ENCODE measurements at places on chromosomes 1 and 21. TPM values are rescaled to one million over a fixed set of nuclear protein-coding genes. Genes with fewer than 3 reads are reported as not detected.

GRCh38 chr1:220386494-220387195 is 114.4 kb upstream of the RAB3GAP2 start:
- peaks cover 11% of the 10 kb centered on the region for H3K36me3 ChIP-seq
- H3K27me3 ChIP-seq, result no peaks in the 10 kb centered on the region
- H3K4me3 ChIP-seq, result no peak overlapping the region
- H3K27ac ChIP-seq, result no peak overlapping the region
- peaks cover 36% of the 10 kb centered on the region for H3K4me1 ChIP-seq

- H3K36me3 ChIP-seq, result peaks cover 39% of the 10 kb centered on the region
- no peak for DNase-seq
- peak overlapping the region; percentile 48 for H3K27ac ChIP-seq
- no peaks in the 10 kb centered on the region for H3K4me1 ChIP-seq
Measured at GRCh38 chr1:212077028-212077427, 41.5 kb downstream of the DTL start.

- H3K27ac ChIP-seq, result no peak overlapping the region
- H3K27me3 ChIP-seq, result peaks cover 8% of the 10 kb centered on the region
- no peaks in the 10 kb centered on the region for H3K36me3 ChIP-seq
- peaks cover 14% of the 10 kb centered on the region for H3K4me1 ChIP-seq
- peak overlapping the region; percentile 12 for H3K4me3 ChIP-seq
- DNase-seq, result peak; percentile 56
Measured at GRCh38 chr1:245234217-245235081, 79.7 kb downstream of the KIF26B start.

DNA sequence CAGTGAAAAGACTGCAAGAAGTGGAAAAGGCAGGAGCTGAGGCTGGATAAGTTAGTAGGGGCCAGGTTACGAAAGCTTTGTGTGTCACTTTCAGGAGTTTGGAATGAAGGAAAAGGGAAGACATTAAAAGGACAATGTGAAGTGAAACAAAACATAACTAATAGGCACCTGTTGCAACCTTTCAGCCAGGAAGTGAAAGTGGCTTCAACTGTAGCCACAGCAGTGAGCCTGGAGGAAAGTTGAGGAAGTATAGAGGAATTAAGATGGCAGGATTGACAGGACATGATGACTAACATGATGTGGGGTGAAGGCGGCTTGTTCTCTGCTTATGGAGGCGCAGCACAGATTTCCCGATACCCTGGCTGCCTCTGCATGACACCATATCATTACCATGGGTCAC is 68.9 kb downstream of the C4BPA start:
- H3K27me3 ChIP-seq, result no peaks in the 10 kb centered on the region
- no peaks in the 10 kb centered on the region for H3K4me1 ChIP-seq
- no peak for DNase-seq
- H3K4me3 ChIP-seq, result no peak overlapping the region
- no peaks in the 10 kb centered on the region for H3K36me3 ChIP-seq
- no peak overlapping the region for H3K27ac ChIP-seq

DNA sequence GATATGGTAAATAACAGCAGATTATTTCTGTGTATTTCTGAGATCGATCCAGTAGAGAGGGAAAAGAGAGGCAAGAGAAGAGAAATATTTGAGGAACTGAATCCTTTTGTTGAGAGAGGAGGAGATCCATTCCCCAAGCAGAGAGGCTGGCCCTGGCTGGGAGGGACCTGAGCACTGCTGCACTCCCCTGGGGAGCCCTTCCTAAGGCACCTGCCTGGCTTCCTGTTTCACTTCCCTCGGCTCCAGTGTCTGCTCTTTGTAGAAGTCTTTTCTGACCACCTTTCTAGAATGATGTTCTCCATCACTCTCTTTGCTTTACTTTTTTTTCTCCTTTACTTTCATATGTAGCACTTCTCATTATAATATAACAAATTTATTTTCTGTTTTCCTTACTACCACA is 42.3 kb upstream of the SLC6A9 start:
- H3K27ac ChIP-seq, result no peak overlapping the region
- H3K36me3 ChIP-seq, result no peaks in the 10 kb centered on the region

GRCh38 chr1:245091818-245092637 is 62.8 kb upstream of the KIF26B start:
- no peak overlapping the region for H3K4me3 ChIP-seq
- no peaks in the 10 kb centered on the region for H3K36me3 ChIP-seq
- 0 out of 2 replicates have a peak, but pooled peaks cover 2% of the 10 kb centered on the region for H3K4me1 ChIP-seq

DNA sequence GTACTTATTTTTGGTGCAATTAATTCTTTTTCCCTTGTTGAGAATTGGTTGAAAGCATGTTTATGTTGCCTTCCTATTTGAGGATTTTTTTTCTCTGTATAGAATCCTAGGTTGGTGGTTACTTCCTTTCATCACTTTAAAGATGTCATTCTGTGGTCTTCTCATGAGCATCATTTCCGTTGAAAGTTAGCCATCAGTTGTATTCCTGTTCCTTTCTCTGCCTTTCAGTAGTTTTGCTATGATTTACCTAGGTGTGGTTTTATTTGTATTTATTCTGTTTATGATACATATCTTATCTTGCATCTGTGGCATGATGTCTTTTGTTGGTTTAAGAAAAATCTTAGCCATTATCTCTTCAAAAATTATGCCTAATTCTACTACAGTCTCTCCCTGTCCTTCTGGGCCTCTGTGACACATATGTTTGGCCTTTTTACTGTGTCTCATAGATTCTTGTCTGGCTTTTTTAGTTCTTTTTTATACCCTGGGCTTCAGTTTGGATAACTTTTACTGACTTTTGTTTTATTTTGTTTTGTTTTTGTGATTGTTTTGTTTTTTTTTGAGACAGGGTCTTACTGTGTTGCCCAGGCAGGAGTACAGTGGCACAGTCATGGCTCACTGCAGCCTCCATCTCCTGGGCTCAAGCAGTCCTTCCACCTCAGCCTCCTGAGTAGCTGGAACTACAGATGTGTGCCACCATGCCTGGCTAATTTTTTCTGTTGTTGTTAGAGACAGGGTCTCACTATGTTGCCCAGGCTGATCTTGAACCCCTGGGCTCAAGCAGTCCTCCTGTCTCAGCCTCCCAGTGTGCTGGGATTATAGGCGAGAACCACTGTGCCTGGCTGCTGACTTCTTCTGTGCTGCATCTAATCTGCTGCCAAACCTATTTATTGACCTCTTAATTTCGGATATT is 24.1 kb downstream of the PTGFRN start:
- peaks cover 23% of the 10 kb centered on the region for H3K4me1 ChIP-seq
- peaks cover 14% of the 10 kb centered on the region for H3K36me3 ChIP-seq
- no peak overlapping the region for H3K27ac ChIP-seq

DNA sequence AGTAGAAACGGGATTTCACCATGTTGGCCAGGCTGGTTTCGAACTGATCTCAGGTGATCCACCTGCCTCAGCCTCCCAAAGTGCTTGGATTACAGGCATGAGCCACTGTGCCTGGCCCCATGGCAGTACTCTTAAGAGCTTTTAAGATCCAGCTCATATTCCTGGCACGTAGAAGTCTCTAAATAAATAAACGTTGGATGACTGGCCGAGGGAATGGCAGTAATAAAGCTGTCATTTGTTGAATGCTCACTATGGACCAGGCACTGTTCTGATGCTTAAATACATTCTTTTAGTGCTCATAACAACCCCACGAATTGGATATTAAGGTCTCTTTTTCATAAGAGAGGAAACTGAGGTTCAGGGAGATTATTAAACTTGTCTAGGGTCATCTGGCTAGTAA is 20.9 kb downstream of the UBIAD1 start:
- H3K27me3 ChIP-seq, result no peaks in the 10 kb centered on the region
- H3K27ac ChIP-seq, result no peak overlapping the region
- DNase-seq, result no peak
- H3K36me3 ChIP-seq, result peaks cover 17% of the 10 kb centered on the region

DNA sequence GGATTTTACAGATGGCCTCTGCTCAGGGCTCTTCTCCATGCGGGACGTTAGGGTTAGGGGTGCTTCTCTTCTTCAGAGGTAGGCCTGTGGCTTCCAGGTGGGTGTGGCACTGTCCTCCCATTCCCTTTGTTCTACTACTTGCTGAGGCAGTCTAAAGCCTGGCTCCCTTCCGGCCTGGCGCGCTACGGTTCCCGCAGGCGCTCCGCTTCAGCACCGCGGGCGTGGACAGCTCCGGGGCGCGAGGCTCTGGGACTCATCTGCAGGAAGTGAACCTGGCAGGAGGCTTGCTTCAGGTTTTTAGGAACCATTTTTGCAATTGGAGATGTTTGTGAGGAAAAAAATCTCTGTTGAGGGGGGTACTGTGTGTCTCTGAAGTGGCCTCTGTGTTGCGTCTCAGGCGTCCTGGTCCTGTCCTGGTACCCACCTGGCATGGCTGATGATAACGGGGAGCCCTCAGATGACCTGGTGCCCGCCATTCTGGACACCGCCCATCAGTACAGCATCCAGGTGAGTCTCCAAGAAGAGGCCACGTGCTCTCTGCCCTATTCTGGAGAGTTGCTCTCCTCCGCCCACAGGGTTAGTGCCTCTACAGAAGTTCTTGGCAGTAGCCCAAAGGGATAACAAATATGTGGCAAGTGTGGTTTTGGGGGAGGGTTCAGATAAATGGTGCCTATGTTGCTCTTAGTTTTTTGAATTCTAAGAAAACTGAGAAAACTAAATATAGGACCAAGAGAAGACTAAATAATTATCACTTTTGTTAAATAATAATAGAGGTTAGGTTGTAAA is 1.9 kb downstream of the MANEAL start:
- H3K27me3 ChIP-seq, result peaks cover 46% of the 10 kb centered on the region
- DNase-seq, result peak; percentile 85
- peaks cover 6% of the 10 kb centered on the region for H3K36me3 ChIP-seq
- no peak overlapping the region for H3K27ac ChIP-seq

DNA sequence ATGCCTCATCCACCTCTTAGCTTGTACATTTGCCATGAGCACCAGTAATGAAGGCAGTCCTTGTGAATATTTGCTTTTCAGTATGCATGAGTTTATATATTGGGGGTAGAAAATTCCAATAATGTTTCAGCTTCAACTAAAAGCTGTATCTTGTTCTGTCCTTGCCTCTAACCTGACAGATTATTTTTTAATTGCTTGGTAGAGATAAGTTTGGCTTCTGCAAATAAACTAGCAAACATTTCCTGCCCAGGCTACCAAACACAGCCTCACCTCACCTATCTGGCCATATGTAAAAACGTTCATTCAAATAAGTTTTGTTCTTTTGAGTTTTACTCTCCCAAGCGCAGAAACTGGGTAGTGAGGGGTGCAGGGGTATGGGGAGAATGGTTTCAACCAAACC is 75.6 kb upstream of the HOOK1 start:
- 0 out of 2 replicates have a peak, but pooled peaks cover 4% of the 10 kb centered on the region for H3K27me3 ChIP-seq
- no peak overlapping the region for H3K4me3 ChIP-seq
- no peaks in the 10 kb centered on the region for H3K4me1 ChIP-seq
- no peak overlapping the region for H3K27ac ChIP-seq
- H3K36me3 ChIP-seq, result peaks cover 34% of the 10 kb centered on the region
- DNase-seq, result no peak

DNA sequence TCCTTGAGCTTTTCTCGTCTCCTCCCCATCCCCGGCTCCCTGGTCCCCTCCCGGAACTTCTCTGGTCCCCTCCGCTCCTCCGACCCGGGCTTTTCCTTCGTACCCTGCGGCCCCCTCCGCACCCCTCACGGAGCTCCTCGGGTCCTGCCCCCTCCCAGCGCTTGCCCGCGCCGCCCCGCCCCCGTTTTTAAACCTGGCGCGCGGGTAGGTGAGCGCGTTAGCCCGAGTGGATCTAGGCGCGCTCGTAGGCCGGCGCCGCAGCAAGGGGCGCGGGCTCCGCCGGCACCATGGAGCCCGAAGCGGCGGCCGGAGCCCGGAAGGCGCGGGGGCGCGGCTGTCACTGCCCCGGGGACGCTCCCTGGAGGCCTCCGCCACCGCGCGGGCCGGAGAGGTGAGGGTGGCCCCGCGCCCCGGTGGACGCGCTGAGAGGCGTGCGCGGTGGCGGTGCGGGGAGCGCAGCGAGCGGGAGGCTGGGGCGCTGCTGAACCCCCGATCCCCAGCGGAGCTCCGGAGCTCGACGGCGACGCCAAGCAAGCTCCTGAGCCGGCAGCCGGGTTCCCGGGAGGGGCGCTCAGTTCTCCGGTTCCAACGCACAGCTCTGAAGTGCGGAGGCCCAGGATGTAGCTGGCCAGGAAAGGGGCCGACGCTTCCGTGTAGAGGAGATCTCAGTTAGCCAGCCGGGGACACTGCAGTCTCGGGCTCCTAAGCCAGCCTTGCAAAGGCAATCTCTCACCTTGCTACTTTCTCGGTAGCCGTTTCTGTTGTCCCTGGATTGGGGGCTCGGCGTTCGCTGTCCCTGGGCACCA is at the start of gene RIPPLY3:
Gene RIPPLY3 (plus strand): TSS at position 217 of the 806 bp plus-strand sequence. CDS start 71 bp downstream, at position 288.
- H3K4me1 ChIP-seq, result peaks cover 12% of the 10 kb centered on the region
- peak within 1 kb of the TSS; percentile 62 for H3K4me3 ChIP-seq
- peak; percentile 59 for DNase-seq
- H3K36me3 ChIP-seq, result no peaks in the 10 kb centered on the region

DNA sequence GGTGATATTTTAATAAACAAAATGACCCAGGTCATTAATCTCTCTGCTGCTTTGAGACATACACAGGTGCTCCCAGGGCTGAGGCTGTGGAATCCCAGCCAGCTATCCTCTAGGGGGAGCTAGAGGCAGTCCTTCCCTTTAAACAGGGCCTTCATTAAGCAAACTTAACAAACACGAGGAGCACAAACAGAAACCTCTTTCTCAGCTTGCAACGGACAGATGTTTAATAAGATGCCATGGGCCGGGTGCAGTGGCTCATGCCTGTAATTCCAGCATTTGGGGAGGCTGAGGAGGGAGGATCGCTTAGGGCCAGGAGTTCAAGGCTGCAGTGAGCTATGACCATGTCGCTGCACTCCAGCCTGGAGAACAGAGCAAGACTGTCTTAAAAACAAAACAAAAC is 106.7 kb downstream of the HIVEP3 start:
- H3K27me3 ChIP-seq, result no peaks in the 10 kb centered on the region
- peak; percentile 74 for DNase-seq
- no peaks in the 10 kb centered on the region for H3K36me3 ChIP-seq
- H3K4me1 ChIP-seq, result peaks cover 5% of the 10 kb centered on the region

DNA sequence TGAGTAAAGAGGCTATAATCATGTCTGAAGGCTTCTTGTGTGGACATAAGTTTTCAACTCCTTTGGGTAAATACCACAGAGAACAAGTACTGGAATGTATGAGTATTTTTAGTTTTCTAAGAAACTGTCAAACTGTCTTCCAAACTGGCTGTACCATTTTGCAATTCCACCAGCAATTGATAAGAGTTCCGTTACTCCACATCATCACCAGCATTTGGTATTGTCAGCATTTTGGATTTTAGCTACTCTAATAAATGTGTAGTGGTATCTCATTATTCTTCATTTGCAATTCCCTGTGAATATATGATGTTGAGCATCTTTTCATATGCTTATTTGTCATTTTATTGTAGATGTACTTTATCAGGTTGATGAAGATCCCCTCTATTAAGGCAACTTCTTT is 9.4 kb upstream of the MNDA start:
- H3K4me1 ChIP-seq, result no peaks in the 10 kb centered on the region
- H3K27me3 ChIP-seq, result no peaks in the 10 kb centered on the region
- no peak overlapping the region for H3K27ac ChIP-seq

DNA sequence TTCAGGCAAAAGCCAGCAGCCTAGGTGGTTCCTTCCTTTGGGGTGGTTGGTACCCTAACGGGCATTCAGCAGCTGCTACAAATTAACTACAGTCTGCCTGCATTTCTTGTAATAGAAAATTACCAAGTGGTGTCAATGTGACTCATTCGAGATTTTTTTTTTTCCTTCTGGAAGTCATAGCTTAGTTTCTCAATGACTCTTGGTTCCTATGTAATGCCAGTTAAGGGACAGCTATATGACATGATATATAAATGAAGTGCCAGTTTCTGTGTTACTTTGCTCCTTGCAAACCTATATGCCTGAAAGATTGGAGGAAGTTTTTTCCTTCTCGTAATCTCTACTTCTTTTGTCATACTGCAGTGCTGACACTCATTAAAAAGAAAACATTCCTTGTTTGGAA is 2.6 kb downstream of the MGST3 start:
- no peak overlapping the region for H3K27ac ChIP-seq
- H3K4me1 ChIP-seq, result peaks cover 46% of the 10 kb centered on the region
- peaks cover 5% of the 10 kb centered on the region for H3K36me3 ChIP-seq
- H3K27me3 ChIP-seq, result no peaks in the 10 kb centered on the region
- DNase-seq, result no peak

Gene MYOG
- not detected for total RNA-seq

Gene OR2L5
- not detected for total RNA-seq

Gene DNAH14
- 34.1 TPM for total RNA-seq

Gene C1orf94
- 5.5 TPM for total RNA-seq

Gene PLXNA2
- 4.2 TPM for total RNA-seq
